Myometrial cell (primary cell): ENCODE measurements at places on chromosomes 1 and 21. TPM values are rescaled to one million over a fixed set of nuclear protein-coding genes. Genes with fewer than 3 reads are reported as not detected.

Gene SEMA6C
- total RNA-seq, result 1.4 and 3.4 TPM in 2 replicates

Gene SPRR2B
- total RNA-seq, result not detected in 2 replicates

Gene BCAN
- total RNA-seq, result not detected in 2 replicates

Gene ZNF648
- total RNA-seq, result not detected in 2 replicates
